Neural crest cell (in vitro differentiated cells): ENCODE measurements at places on chromosomes 12 and 14.

GRCh38 chr14:24853446-24853845, 196.5 kb downstream of the STXBP6 start:
- peaks cover 5% of the 10 kb centered on the region for H3K4me1 ChIP-seq
- H3K4me3 ChIP-seq, result no peak overlapping the region
- no peaks in the 10 kb centered on the region for H3K36me3 ChIP-seq
- H3K27me3 ChIP-seq, result no peaks in the 10 kb centered on the region
- DNase-seq, result no peak
- no peak overlapping the region for H3K27ac ChIP-seq

- no peak for DNase-seq
- H3K4me3 ChIP-seq, result no peak overlapping the region
- no peak overlapping the region for H3K27ac ChIP-seq
- no peaks in the 10 kb centered on the region for H3K4me1 ChIP-seq
Measured at GRCh38 chr14:87676814-87677437, 316.1 kb downstream of the GALC start.

DNA sequence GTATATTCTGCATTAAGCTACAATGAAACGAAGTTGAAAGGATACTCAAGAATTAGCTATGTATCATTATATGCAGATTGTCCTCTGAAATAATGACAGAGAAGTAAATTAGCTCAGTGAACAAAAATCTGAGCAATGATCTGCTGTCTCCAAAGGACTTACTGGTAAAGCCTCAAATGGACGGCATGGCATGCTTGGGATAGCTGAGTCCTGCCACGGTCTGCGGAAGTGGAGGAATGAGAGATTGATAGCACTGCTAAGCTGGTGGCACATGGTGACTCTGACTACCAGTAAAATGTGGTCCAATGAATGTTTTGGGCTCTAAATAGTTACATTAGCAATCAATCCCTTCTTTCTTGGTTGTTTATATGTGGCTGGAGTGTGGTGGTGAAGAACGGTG, 3.7 kb upstream of the DENND5B start:
- no peak for DNase-seq
- no peak overlapping the region for H3K27ac ChIP-seq
- peaks cover 12% of the 10 kb centered on the region for H3K4me1 ChIP-seq
- H3K27me3 ChIP-seq, result peaks cover 6% of the 10 kb centered on the region
- no peak overlapping the region for H3K4me3 ChIP-seq

GRCh38 chr12:108691998-108692808, 39.1 kb downstream of the CORO1C start:
- peaks cover 9% of the 10 kb centered on the region for H3K36me3 ChIP-seq
- H3K27ac ChIP-seq, result peak overlapping the region; percentile 97
- H3K27me3 ChIP-seq, result no peaks in the 10 kb centered on the region

- peaks cover 39% of the 10 kb centered on the region for H3K27me3 ChIP-seq
- no peak overlapping the region for H3K4me3 ChIP-seq
- peaks cover 14% of the 10 kb centered on the region for H3K4me1 ChIP-seq
- DNase-seq, result no peak
- no peaks in the 10 kb centered on the region for H3K36me3 ChIP-seq
- H3K27ac ChIP-seq, result no peak overlapping the region
Measured at GRCh38 chr12:29146196-29146595, 2.9 kb upstream of the FAR2 start.

DNA sequence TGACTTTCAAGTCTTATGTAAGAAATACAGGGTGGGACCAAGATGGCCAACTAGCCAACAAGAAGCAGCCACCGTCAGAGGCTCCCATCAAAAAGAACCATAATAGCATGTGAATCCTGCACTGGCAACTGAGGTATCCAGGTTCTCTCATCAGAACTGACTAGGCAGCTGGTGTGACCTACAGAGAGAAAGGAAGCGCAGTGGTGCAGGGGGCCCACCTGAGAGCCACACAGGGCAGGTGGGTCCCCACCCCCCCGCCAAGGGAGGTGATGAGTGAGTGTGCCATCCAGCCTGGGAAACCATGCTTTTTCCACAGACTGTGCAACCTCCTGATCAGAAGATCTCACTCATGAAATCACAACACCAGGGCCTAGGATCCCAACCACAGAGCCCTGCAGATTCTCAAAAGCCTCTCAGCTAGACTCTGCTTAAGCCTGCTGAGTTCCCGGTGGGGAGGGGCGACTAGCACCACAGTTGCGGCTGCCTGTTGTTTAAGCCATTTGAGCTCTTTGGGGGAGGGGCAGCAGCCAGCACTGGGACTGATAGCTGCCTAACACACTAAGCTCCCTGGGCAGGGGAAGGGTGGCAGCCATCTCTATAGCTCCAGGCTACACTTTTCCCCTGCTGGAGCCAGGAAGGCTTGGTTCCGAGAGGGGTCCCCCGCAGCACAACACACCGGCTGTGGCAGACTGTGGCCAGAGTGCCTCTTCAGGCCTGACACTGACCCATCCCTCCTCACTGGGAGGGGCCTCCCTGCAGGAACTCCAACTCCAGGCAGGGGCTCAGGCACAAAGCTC, 75.3 kb downstream of the GARIN6 start:
- no peaks in the 10 kb centered on the region for H3K27me3 ChIP-seq
- no peak overlapping the region for H3K27ac ChIP-seq
- H3K4me3 ChIP-seq, result no peak overlapping the region

- H3K36me3 ChIP-seq, result no peaks in the 10 kb centered on the region
- no peaks in the 10 kb centered on the region for H3K27me3 ChIP-seq
- peak overlapping the region; percentile 81 for H3K27ac ChIP-seq
- H3K4me3 ChIP-seq, result peak overlapping the region; percentile 2
- peaks cover 65% of the 10 kb centered on the region for H3K4me1 ChIP-seq
Measured at GRCh38 chr12:93762059-93762719, 85.0 kb downstream of the CRADD start.

DNA sequence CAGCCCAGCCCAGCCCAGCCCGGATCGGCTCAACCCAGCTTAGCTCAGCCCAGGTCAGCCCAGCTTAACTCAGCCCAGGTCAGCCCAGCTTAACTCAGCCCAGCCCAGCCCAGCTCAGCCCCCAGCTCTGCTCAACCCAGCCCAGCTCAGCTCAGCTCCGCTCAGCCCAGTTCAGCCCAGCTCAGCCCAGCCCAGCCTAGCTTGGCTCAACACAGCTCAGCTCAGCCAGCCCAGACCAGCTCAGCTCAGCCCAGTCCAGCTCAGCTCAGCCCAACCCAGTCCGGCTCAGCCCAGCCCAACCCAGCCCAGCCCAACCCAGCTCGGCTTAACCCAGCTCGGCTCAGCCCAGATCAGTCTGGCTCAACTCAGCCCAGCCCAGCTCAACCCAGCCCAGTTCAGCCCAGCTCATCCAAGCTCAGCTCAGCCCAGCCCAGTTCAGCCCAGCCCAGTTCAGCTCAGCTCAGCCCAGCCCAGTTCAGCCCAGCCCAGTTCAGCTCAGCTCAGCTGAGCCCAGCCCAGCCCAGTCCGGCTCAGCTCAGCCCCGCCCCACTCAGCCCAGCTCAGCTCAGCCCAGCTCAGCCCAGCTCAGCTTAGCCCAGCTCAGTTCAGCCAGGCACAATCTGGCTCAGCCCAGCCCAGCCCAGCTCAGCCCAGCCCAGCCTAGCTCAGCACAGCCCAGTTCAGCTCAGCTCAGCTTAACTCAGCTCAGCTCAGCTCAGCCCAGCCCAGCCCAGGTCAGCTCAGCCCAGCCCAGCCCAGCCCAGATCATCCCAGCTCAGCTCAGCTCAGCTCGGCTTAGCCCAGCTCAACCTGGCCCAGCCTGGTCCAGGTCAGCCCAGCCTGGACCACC, 331.7 kb downstream of the TMEM121 start:
- H3K36me3 ChIP-seq, result peaks cover 5% of the 10 kb centered on the region
- no peak overlapping the region for H3K27ac ChIP-seq
- no peak overlapping the region for H3K4me3 ChIP-seq
- no peaks in the 10 kb centered on the region for H3K4me1 ChIP-seq

DNA sequence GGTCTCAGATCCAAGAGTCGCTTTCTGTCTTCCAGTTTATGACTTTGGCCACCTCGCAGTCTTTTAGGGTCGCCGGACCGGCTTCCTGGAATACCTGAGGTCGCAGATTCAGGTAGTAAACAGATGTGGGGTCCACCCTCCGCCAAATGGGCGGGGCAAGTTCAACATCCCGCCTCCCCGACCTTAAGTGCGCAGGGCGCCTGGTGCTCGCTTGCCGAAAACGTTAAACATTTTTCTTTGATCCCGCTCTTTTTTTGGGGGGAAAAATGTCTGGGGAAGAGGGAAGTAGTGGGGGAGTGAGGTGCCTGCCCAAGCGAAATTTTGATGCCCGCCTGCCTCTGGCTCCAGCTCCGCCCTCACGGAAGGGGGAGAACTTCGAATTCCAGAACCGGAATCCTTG, 73.9 kb upstream of the TBX5 start:
- no peak for DNase-seq
- H3K27me3 ChIP-seq, result peaks cover 94% of the 10 kb centered on the region
- H3K36me3 ChIP-seq, result no peaks in the 10 kb centered on the region
- no peak overlapping the region for H3K4me3 ChIP-seq
- no peak overlapping the region for H3K27ac ChIP-seq

DNA sequence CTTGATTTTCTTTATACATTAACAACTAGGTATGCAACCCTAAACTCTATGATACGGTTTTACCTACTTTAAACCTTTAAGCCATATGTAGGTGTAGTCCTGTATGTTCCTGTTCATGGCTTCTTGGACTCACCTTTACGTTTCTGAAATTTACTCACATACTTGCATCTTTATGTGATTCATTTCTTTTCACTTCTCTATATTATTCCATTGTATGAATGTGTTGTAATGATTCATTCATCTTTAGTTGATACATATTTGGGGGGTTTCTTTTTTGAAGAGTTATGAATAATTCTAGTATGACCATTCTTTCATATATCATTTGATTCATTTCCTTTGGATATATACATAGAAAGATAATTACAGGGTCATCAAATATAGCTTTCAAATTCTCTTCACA, 2.4 kb upstream of the TAS2R50 start:
- DNase-seq, result no peak
- no peaks in the 10 kb centered on the region for H3K27me3 ChIP-seq
- peaks cover 17% of the 10 kb centered on the region for H3K36me3 ChIP-seq
- no peaks in the 10 kb centered on the region for H3K4me1 ChIP-seq
- no peak overlapping the region for H3K27ac ChIP-seq
- H3K4me3 ChIP-seq, result no peak overlapping the region

DNA sequence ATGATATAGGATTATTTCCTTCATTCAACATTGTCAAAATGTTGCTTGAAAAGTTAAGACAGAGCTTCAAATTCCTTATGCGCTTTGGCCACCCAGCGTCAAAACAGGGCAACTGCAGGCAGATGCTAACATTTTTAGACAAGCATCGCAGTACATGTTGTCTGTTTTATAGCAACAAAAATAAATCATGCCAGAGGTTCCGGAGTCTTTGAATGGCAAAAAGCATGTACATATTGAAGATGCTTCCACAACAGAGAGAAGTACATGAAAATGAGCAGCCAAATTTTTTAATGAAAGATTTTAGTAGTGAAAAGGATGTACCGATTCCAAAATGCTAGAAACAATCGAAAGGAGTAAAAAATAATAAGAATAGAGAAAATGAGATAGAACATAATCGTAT, 49.8 kb upstream of the USP15 start:
- peak; percentile 40 for DNase-seq
- H3K4me3 ChIP-seq, result no peak overlapping the region
- H3K4me1 ChIP-seq, result no peaks in the 10 kb centered on the region
- H3K27ac ChIP-seq, result no peak overlapping the region

GRCh38 chr14:83153081-83153480, 1619.4 kb upstream of the SEL1L start:
- H3K27ac ChIP-seq, result no peak overlapping the region
- H3K4me3 ChIP-seq, result no peak overlapping the region
- no peak for DNase-seq
- H3K27me3 ChIP-seq, result no peaks in the 10 kb centered on the region

DNA sequence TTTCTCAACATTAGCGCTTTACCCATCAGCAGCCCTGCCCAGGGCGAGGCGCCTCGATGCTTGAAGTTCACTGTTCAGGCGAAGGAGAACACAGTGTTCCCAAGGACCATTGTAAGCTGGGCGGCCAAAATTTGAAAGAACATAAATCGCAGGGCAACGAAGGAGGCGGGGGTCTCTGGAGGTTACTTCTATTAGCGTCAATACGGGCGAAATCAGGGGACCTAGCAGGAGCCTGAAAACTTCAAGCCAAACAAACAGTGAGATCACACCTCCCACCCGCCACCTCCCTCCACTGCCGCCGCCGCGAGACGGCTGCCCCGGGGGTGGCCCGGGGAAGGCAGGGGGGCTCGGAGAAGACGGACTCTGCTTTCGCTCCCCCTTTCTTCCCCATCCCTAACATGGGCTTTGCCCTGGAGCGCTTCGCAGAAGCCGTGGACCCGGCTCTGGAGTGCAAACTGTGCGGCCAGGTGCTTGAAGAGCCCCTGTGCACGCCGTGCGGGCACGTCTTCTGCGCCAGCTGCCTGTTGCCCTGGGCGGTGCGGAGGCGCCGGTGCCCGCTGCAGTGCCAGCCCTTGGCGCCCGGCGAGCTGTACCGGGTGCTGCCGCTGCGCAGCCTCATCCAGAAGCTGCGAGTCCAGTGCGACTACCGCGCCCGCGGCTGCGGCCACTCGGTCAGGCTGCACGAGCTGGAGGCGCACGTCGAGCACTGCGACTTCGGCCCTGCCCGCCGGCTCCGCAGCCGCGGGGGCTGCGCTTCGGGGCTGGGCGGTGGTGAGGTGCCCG, at the start of gene PDZRN4:
TSS of gene PDZRN4 (plus strand) at position 263 of the 783 bp plus-strand sequence.
- H3K27ac ChIP-seq, result no peak within 1 kb of the TSS
- H3K27me3 ChIP-seq, result peaks cover 45% of the 10 kb centered on the region
- peak within 1 kb of the TSS; percentile 88 for H3K4me3 ChIP-seq
- peak; percentile 38 for DNase-seq
- H3K4me1 ChIP-seq, result peaks cover 22% of the 10 kb centered on the region

DNA sequence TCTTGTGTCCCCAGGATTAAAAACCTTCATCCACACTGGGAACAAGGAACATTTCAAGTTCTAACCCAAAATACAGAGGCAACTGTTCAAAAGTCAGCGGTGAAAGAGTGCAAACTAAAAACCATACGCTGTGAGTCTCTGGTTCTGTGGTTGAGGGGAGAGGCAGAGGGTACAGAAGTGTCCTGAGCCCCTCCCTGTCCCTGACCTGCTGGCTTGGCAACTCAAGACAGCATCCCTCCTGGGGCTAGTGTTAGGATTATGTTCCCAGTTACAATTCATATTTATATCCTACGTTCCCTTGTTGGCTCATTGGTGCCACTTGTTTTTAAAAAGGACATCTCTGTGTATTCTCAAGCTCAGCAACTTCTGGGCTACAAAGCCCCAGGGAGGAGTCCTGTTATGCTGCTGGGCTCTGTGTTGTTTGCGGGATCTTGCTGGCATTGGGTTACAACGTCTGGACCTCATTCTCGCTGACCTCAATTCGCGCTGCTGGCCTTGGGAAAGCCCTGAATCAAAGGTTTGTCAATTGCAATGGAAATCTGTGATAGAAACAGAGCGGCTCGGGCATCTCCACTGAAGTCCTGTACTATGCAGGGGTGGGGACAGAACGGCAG, 420.8 kb downstream of the FUT8 start:
- no peak for DNase-seq
- H3K36me3 ChIP-seq, result no peaks in the 10 kb centered on the region
- peaks cover 18% of the 10 kb centered on the region for H3K4me1 ChIP-seq
- no peak overlapping the region for H3K27ac ChIP-seq
- H3K27me3 ChIP-seq, result no peaks in the 10 kb centered on the region

GRCh38 chr12:15996254-15996653, 85.1 kb downstream of the DERA start:
- no peak overlapping the region for H3K4me3 ChIP-seq
- DNase-seq, result no peak
- H3K4me1 ChIP-seq, result no peaks in the 10 kb centered on the region
- H3K27ac ChIP-seq, result peak overlapping the region; percentile 20
- no peaks in the 10 kb centered on the region for H3K27me3 ChIP-seq
